HuH-7 (cell line): ENCODE measurements at places on chromosomes 2 and 18.

DNA sequence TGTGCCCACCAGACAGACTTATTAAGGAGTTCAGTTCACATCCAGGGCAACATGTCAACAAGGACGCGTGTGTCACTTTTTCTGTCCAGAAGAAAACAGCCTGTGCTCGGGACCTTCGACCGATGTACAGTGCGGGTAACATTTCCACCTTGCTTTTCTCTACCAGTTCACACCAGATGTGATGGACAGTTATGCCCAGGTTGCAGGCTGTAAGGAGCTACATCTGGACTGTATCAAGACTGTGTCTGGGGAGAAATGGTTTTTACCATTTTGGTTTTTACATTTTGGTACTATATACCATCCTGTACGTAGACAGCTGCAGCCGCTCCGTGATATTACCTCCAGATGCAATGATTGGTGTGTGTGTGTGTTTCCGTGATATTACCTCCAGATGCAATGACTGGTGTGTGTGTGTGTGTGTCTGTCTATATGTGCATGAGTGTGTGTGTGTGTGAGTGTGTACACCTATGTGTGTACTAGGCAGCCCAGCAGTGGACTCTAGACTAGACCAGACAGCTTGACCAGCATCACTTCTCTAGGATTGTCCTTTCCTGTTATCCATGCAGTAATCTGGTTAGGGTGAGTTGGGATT is 118.0 kb downstream of the COL6A3 start:
- no peak for DNase-seq

DNA sequence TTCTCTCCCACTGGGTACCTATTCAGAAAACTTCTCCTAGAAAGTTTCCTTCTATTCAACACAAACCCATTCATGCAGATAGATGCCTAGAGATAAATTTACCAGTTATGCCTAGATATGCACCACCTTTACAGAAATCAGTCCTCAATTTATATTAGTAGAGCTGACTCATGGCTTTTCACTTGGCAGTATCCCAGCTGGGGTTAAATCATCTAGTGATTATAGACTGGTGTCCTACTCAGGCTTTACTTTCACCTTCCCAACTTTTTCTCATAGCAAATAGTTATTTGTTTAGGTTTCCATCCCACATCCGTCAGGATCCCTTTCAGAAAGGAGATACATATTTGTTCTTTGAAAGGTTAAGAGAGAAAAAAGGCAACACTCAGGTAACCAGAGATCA is 124.5 kb downstream of the AQP4 start:
- DNase-seq, result no peak

GRCh38 chr2:119259296-119259860 is 35.7 kb downstream of the STEAP3 start:
- DNase-seq, result no peak

GRCh38 chr18:23719634-23720201 is 30.5 kb downstream of the LAMA3 start:
- DNase-seq, result no peak

DNA sequence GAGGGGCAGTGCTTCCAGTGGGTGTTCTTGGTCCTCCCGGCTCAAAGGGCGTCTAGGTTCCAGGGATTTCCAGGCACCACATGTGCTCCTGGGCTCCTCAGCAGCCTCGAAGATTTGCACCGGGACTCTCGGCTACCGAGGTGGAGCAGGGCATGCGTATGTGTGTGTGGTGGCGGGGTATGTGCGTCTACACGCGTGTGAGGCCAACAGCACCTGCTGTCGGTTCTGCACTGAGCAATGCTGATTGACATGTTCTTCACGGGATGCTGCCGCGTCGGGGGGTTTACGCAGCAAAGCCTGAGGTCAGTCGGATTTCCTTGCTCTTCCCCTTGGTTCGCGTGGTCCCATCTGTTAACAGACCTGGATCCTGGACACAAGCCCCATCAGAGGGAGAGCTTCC is 119.8 kb downstream of the NDUFA10 start:
- no peak for DNase-seq

GRCh38 chr2:156908825-156909224 is 348.7 kb upstream of the GALNT5 start:
- no peak for DNase-seq

GRCh38 chr2:222294996-222295367 is 3.8 kb downstream of the PAX3 start:
- no peak for DNase-seq

DNA sequence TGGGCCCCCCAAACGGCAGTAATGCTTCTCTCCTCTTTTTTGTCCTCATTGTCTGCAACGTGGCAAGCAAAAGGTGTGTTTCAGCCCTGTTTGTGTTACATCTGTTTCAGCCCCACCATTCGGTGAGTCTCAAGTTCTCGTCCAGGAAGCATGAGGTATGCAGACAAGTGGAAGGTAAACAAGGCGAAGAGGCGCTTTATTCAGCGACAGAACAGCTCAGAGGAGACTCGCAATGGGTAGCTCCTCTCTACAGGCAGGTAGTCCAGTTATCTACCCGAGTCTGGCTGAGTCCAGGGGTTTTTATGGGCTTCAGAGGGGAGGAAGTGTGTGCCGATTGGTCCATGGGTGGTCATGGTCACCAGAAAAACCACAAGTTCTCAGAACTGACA is 733.4 kb upstream of the CDH7 start:
- DNase-seq, result no peak

DNA sequence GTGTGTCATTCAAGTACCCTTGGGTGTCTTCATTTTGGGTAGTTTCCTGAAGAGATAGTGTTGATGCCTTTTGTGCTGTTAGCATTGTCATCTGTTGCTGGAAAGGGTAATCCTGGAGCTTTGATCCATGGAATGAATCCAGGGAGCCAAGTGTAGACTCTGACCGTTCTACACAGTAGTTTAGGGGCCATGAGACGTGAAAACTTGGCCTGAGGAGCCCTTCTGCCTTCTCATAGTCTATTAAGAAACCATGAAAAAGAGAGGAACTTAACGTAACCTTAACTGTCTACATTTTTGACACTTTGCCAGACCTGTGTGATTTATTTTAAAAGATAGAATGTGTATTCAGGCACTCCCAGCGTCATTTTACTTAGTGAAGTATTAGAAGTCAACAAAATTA is 194.0 kb downstream of the BABAM2 start:
- DNase-seq, result no peak

GRCh38 chr18:62606106-62606505 is 83.3 kb downstream of the ZCCHC2 start:
- DNase-seq, result no peak

DNA sequence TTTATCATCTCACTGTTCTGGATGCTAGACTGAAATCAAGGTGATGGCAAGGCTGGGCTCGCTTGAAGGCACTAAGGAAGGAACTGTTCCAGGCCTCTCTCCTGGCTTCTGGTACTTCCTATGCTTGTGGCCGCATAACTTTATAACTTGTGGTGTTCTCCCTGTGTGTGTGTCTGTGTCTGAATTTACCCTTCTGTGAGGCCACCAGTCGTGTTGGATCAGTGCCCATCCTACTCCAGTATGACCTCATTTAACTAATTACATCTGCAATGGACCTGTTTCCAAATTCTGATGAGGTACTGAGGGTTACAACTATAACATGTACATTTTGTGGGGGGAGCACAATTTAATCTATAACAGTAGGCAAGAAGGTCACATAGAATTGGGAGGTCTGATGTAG is 41.6 kb downstream of the LYPD6B start:
- no peak for DNase-seq
